NCI-H526 treated with DMSO at 0.1 percent for 48 hours (cell line): ENCODE measurements at places on chromosomes 5 and 9.

- DNase-seq = no peak
These were observed 559.6 kb upstream of the ACO1 start for GRCh38 chr9:31824860-31825259.

DNA sequence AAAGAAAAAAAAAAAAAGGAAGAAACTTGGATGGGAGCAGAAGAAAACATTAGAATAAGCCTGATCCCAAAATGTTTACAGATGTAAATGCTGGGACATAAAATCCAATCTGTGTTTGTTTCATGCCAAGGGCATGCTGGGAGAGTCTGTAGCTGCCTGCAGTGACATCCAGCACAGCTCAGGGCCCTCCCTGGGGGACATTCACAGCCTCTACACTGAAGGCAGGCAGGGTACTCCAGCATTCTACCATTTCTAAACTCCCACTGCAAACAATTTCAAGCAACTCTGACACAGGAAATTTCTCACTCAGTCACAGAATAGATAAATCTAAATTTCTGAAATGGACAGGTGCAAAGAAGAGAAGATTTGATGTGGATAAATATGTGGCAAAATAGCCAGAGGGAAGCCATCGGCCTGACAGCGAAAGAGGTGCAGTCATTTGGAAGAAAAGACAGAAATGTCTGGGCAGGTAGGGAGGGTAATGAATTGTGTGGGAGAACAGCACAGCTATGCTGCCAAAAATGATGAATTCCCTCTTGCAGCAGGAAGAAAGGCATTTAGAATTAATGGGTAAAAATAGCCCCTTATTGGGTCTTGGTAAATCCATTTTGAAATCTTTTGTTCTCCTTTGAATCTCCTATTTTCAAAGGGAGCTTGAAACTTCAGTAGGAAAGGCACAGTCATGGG is 199.4 kb downstream of the MED10 start:
- DNase-seq = peak; percentile 10

GRCh38 chr9:119951090-119951489 is 581.9 kb upstream of the BRINP1 start:
- no peak for DNase-seq

DNA sequence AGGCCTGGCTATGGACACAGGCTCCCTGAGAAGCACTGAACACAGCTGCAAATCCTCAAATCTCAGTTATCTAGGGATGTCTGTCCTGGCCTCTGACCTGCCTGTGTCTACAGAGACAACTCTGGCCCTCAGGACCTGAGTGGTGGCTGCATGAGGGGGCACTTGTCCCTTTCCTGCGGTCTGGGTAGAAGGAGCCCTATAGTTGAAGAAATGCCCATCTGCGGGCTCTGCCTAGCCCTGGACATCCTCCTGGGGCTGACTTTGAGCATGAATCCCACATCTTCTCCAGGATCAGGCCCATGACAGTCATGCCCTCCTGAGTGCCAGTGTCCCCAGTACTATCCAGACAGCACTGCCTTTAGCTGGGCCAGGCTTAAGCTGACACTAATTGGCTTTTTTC is 10.0 kb downstream of the DNAJB5 start:
- DNase-seq = no peak

DNA sequence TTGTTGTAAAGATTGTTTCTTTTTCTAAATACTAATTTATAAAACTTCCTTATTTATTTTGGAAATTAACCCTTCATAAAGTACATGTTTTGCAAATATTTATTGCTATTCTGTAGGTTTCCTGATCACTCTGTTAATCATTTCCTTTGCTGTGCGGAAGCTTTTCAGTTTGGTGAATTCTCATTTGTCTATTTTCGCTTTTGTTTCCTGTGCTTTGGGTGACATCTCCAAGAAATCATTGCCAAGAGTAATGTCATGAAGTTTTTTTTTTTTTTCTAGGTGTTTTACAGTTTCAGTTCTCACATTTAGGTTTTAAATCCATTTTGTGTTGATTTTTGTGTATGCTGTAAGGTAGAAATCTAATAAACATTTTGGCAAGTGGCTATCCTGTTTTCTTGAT is 1899.8 kb upstream of the ACO1 start:
- no peak for DNase-seq

GRCh38 chr5:37814699-37815098 is 25.1 kb downstream of the GDNF start:
- no peak for DNase-seq

- DNase-seq = no peak
These were observed 619.7 kb upstream of the ARRDC3 start for GRCh38 chr5:92002721-92003274.

DNA sequence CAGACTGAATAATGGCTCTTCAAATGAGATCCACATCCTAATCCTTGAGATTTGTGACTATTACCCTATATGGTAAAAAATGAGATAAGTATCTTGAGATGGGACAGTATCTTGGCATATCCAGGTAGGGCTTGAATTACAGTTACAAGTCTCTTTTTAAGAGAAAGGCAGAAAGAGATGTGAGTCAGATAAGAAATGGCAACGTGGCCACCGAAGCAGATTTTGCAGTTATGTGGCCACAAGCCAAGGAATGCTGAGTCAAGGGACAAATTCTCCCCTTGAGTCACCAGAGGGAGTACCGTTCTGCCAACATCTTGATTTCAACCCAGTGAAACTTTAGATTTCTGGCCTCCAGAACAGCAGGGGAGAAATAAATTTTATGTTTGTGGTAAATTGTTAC is 1983.0 kb upstream of the C9orf72 start:
- DNase-seq = no peak

GRCh38 chr5:86979811-86980411 is 287.8 kb upstream of the RASA1 start:
- DNase-seq = no peak

DNA sequence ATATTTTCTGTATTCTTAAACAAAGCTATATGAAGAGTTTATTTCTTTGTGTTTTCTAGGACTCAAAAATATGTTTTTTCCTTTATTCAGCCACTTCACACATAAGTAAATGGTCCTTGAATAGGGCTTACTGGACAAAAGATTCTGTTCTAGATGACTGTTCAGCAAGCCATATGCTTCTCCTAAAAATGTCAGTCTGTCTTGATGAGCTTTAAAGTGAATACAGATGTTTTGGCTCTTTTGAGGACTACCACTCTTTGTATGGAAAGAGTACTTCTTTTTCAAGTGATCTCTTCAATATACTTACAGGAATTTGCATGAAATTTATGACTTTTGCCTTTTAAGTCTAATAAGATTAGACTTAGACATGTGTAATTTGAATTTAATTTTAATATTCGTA is 8.4 kb downstream of the NDUFS4 start:
- DNase-seq = no peak

DNA sequence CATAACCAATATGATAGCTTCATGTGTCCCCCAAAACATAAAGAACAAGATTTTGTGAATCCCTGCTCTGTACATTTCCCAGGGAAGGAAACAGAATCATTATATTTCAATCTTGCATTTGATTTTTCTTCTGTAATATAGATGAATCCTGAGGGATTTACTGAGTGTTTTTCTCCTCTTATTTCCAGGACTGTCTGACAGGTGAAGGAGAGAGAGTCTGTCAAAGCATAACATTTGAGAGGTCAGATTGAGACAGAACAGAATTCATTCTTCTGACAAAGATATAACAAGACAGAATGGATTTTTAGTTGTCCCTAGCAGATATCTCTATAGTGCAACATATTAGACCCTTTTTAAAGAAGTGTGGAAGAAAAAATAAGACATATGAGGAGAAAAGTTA is 354.5 kb upstream of the IZUMO3 start:
- no peak for DNase-seq

- DNase-seq = no peak
These were observed 115.3 kb downstream of the UNC13B start for GRCh38 chr9:35277171-35277520.

DNA sequence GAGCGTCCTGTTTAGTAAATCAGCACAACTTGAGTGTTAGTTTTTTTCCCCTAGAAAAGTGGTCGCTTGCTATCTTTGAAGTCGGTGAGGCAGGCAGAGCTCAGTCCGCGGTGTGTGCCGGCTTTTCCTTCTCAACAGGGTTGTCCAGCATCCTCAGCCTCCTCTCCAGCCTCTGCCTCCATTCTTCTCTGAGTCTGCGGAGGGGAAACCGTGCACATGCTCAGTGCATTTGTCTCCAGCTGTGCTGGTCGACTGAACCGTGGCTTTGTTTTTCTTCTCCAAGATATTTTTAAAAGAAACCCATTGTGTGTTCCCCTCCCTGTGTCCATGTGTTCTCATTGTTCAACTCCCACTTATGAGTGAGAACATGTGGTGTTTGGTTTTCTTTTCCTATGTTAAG is 25.3 kb downstream of the FAM240B start:
- DNase-seq = no peak

DNA sequence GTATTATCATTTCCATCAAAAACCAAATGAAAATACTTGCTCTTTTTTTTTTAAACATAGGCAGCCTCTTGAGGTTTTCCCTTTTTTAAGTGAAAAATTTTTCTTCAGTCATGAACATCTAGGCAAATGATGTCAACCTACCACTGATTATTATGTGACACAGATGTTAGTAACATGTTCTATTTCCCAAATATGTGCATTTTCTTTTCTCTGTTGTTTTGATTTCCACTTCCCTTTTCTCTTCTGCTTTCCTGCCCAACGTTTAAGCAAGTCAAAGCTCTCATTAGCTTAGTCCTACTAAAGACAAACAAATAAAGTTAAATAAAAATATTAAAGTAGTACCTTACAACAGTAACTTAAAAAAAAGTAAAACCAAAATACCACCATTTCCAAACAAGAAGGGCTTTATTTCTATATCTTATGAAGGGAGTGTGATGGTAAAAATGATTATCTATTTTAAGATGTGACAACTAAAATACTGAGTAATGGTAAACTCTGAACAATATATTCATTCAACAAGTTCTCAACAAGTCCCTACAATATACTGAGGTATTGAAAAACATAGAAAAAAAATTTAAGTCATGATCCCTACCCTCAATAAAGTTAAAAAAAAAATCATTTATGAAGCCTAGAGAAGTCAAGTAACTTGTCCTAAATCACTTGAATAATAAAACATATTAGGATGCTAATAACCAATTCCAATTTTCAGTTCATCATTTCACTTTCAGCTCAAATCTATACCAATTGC is 9.4 kb downstream of the SLC38A9 start:
- DNase-seq = no peak

DNA sequence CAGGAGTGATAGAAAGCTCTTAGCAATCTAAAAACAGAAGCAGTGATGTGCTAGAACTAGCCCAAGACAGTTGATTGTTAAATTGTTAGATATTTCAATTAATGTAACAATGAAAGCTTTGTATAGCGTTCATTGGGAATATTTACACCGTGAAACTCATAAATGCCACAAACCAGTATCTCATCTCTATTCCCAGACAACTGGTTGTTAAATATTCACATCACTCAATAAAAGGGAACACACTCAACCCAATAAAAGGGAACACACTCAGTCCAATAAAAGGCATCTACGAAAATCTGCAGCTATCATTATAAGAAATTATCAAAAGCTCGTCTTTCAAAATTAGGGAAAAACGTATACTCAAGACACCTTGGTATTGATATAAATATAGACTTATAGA is 270.9 kb downstream of the CYLC2 start:
- DNase-seq = no peak

DNA sequence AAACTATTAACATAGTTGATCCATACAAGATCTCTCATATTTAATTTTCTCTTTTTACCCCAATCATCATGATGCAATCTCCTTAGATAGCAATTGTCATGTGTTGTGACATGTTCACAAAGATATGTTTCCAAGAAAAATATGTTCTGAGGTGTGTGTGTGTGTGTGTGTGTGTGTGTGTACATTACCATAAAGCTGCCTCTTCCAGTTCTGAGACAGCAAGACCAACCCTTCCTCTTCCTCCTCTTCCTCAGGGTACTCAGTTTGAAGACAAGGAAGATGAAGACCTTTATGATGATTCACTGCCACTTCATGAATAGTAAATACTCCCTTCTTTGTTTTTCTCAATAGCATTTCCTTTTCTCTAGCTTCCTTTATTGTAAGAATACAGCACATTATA is 303.3 kb upstream of the PRDM9 start:
- no peak for DNase-seq

- DNase-seq = no peak
These were observed 178.0 kb upstream of the NREP start for GRCh38 chr5:111935009-111935408.

DNA sequence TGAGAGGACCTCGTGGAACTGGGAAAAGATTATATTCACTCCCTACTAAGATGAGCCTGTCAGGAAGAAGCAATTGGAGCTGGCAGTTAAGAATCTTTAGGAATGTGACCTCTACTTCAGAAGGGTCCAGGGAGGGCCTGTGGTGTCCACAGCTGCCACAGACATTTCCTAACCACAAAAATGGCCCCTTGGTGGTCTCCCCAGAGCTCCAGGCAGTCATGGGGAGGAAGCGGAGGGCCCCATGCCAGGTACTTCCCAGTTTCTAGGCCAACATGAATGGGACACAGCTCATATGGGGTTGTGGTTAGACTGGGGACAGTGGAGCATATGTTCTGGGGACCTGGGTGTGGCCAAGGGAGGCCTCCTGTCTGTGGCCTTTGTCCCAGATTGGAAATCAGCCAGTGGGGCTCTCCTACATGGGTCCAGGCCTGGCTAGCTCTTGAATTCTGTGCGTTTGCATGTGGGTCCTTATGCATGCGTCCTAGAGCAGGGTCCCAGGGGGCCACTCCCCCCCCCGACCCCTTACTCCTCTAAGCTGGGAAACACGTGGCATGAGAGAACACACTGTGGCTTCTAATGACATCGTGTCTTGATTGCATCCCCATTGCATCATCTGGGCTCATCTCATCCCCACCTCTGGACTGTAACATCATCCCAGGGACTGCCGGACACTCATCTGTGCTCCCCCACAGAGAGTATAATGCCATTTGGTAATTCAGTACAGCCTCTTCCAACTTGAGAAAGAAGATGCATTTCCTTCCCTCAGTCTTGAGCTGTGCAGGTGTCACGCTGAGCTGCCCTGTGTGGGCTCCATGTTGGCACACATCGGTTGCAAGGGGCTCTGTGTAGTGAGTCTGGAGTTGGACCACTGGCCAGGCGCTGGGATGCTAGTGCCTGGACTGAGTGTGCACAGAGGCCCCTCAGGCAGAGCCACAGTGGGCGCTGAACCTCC is 31.3 kb downstream of the IRF1 start:
- DNase-seq = no peak

GRCh38 chr9:110015759-110016158 is 192.2 kb downstream of the C9orf152 start:
- no peak for DNase-seq

DNA sequence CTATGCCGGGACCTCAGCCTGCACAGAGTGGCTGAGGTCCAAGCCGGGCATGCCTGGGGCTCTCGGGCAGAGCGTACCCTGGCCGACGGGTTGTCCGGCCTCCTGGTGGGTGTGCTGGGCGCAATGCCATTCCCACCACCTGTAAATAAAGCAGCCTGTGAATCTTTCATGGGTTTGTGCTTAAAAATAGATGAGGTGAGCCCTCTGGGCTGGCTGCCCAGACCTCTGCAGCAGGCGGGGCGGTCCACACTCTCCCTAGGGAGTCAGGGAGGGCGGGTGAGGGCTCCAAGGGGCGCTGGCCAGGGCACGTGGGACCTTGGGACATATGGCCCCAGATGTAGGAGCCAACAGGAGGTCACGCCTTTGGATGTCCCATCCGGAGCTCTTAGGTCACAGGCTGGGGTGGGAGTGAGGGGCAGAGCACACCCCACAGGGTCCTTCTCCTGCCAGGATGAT is 3.6 kb upstream of the AGPAT2 start:
- no peak for DNase-seq
